ENCODE measurements at places on chromosomes 3 and 15.

- DNase-seq: no peak
Measured at GRCh38 chr3:52193065-52193464, 4.9 kb upstream of the ALAS1 start.

- DNase-seq: no peak
Measured at GRCh38 chr3:145623349-145623748, 537.6 kb downstream of the PLOD2 start.

- no peak for DNase-seq
Measured at GRCh38 chr15:31660816-31661215, 334.2 kb downstream of the KLF13 start.

DNA sequence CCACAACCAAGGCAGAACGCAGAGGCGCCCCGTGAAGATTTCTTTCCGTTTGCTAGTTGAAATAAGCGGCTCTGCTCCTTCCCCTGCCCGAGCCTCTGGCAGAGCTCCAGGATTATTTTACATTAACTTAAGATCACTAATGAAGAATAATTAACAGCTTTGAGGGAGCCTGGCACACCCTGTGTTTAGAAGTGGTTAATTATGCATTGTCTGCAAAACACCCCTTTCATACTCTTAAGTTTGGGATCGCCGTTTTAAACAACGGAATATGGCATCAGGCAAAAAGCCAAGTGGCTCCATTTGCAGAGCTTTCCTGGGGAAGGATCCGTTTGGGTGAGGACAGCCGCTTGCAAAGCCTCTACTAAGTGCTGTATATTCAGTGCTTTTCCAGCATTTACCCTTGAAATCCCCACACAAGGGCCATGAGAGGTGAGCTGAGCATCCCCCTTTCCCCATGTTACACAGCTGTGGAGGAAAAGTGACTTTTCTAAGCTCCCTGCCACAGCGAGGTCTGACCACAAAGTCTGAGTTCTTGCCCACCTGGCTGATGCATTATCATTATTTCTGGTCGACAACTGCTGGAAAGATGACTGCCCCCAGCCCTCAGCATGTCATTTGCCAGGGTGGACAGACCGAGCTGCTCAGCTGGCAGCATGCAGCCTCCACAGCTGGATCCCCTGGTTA, 33.9 kb downstream of the IQSEC1 start:
- no peak for DNase-seq

DNA sequence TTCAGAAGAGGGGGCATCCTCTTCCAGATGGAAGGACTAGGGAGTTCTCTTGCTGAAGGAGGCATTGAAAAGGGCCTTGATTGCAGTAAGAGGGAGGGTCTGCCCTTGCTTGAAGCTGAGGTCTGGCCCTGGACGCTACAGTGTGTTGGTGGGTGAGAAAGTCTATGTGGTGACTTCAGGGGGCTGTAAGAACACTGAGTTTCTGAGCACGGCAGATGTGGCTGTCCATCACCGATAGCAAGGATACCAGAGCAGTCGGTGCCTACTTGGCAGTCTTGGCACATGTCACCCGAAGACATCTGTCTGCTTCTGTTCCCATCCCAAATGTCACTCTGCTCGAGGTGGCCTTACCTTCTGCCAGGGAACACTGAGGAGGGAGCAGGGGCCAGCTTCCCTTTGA, 631.1 kb upstream of the CFAP20DC start:
- DNase-seq: no peak

DNA sequence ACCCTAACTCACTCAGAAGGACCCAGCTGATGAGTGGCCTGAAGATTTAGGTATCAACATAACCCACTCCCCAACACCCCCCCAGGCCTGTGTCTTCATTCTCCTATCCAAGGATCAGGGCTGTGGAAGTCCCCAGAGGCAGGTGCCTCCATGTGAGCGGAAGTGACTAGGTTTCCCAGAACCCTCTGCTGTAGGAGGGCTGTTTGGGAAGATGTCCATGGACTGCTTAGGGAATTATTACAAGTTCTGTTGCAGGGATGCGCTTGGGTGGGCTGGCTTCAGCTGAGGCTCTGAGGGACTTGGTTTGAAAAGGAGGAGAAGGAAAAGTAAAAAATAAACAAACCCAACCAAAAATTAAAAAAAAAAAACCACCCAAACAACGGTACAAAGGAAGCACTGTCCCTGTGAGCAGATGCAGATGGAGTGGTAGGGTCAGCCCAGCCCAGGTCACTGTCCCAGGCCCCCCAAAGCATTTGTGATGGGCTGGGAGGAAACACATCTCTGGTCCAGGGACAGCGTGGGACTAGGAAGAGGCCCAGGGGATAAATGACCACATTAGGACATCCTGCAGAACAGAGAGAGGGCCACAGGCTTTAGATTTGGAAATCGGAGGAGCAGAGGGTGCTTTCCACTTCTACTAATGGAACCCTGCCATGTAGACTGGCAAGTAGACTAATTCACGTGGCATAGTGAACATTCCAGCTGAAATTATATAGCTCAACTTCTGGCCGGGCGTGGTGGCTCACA, 12.2 kb upstream of the APOD start:
- no peak for DNase-seq

DNA sequence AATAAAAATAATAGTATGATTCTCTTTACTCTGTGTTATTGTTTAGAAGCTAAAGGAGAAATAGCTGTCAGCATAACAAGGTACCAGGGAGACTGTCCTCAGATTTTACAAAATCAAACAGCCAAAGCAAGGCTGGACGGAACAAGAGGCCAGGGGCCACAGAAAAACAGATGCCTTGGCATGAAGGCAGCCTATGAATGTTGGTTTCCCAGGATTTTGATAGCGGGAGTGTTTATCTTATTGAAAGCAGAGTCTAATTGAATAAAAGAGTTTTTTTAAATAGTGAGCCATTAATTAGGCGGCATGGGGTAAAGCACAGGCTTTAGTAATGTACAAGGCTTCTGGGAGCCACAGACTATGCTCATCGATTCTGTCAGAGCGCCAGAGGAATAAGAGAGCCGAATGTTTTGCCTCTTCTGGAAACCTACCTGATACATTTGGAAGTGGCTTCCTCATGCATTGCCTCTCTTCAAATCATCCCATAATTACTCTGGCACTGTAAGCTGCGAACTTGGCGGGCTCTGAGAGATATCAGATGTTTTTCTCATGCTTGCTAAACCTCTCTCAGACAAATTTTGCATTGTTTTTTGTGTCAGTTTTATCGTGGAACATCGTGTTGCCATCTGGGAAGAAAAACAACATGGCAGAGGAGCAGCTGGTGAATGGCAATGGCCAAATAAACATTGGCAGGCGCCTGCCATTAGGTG, 30.4 kb upstream of the TMCO5A start:
- DNase-seq: no peak

GRCh38 chr3:195207056-195207455, 63.9 kb downstream of the XXYLT1 start:
- no peak for DNase-seq

- DNase-seq: no peak
Measured at GRCh38 chr3:10268930-10269329, 20.7 kb downstream of the TATDN2 start.

DNA sequence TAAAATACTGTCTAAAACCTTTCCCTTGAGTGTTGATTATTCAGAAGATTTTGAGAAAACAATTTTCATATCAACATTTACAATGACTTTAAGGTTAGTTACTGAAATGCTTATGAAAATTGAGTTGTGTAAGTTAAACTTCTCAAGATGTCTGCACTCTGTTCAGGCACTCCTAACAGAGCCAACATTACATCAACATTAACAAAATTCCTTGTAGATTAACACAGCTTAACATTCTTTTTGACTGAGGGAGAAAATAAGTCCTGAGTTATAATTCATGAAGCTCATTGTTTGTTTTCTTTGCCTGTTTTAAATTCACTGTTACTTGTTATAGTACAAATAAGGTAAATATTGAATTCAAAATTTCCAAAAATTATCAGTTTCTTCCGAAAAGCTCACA, 9.0 kb downstream of the ACKR4 start:
- DNase-seq: no peak

GRCh38 chr3:147191795-147192385, 214.5 kb downstream of the ZIC4 start:
- no peak for DNase-seq

GRCh38 chr3:54014067-54014466, 108.3 kb upstream of the CACNA2D3 start:
- DNase-seq: no peak

- no peak for DNase-seq
Measured at GRCh38 chr3:162022911-162023310, 526.3 kb downstream of the OTOL1 start.

DNA sequence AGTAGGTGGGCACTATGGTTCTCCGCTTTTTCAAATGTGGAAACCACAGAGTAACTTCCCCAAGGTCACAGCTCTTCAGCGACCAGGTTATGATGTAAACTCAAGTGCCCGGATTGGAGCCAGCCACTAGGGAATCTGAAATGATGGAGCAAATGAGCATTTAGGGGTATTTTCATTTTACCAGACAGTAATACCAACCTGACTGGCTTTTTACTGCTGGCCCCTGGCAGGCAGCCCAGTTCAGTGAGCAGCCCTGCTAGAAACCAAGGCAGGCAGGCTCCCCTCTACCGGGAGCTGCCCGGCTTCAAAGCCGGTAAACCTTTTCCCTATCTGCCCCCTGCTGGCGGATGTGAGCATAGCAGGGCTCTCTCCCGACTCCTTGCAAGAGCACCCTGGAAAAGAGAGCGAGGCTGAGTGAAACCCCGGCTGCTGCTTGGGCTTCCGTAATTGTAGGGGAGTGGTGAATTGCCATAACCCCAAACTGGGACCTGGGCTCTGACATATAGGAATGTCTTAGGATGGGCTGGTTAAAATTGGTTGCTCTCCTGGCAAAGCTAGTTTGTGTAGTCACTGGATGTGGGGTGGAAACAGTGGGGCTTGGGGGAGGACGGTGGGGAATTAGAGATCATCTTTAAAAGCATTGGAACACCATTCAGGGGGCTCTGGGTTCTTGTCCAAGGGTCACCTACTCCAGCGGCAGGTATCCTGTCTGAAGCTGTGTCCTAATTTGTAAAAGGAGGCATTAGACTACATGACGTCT, 98.0 kb upstream of the TNFAIP8L3 start:
- DNase-seq: no peak

- DNase-seq: no peak
Measured at GRCh38 chr15:52193321-52193720, 2.1 kb upstream of the GNB5 start.

DNA sequence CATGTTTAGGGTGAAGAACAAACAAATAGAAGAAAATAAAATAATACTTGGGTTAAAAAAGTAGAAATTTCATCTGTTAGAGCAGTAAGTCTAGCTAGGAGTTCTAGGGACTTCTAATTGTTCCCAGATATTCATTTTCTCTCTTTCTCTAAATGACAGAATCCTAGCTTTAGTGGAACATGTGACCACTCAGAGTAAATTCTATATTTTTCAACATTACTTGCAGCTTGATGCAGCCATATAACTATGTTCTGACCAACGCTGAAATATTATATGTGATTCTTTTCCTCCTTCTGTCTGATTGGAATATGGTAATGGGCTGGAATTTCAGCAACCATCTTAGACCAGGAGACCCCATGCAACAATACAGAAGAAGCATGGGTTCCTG, 8.1 kb downstream of the PTX3 start:
- DNase-seq: no peak

- DNase-seq: no peak
Measured at GRCh38 chr3:64667887-64668581, 19.8 kb downstream of the ADAMTS9 start.

- no peak for DNase-seq
Measured at GRCh38 chr3:187520027-187520945, 149.9 kb downstream of the SST start.

DNA sequence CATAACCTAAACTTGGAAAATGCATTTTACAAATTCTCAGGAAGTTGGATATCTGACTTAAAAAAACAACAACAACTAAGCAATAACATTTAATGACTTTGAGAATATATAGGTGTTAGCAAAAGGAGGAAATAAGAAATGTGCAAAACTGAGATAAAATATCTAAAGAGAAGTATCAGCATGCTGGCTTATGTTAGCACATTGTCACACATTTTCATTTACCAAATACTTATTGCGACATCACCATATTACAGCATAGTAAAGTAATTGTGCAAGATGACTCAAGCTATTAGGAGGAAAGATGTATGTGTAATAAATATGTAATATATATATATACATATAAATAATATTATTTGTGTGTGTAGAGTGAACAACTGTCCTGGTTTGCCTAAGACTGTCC, 9.2 kb downstream of the PTX3 start:
- DNase-seq: peak; percentile 48

- no peak for DNase-seq
Measured at GRCh38 chr3:193768070-193768394, 175.0 kb downstream of the OPA1 start.

DNA sequence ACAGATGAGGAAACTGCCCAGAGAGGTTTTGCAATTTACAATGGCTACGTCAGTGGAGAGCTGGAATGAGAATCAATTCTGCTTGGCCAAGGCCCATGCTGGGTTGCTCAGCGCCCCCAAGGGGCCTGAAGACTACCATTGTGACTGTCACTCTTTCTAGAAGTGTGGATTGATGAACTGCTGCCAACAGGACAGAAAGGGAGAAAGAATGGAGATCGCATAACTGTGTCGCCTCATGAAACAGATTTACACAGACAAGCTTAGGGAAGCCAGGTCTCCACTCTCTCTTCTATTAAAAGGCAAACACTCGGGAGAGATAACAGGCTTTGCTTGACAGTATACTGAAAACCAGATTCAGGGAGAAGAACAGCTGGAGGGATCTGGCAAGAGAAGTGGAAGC, 160.0 kb downstream of the STT3B start:
- DNase-seq: no peak

DNA sequence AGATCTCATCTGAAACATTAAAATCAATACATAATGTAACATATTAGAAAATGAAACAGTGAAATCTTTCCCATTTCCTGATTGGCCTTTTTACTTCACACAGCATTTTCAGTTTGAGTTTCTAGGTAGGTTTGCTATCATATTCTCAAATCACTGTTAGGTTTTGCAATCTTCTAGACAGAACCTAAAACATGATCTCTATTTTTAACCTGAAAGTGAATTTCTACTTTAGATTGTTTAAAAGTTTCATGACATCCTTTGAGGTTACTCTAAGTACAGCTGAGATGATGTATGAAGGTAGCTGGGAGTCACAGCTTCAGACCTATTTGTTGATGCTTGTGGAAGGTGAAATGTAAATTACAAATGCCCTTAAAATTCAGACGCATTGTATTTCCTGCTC, 118.4 kb upstream of the GPR149 start:
- DNase-seq: no peak

DNA sequence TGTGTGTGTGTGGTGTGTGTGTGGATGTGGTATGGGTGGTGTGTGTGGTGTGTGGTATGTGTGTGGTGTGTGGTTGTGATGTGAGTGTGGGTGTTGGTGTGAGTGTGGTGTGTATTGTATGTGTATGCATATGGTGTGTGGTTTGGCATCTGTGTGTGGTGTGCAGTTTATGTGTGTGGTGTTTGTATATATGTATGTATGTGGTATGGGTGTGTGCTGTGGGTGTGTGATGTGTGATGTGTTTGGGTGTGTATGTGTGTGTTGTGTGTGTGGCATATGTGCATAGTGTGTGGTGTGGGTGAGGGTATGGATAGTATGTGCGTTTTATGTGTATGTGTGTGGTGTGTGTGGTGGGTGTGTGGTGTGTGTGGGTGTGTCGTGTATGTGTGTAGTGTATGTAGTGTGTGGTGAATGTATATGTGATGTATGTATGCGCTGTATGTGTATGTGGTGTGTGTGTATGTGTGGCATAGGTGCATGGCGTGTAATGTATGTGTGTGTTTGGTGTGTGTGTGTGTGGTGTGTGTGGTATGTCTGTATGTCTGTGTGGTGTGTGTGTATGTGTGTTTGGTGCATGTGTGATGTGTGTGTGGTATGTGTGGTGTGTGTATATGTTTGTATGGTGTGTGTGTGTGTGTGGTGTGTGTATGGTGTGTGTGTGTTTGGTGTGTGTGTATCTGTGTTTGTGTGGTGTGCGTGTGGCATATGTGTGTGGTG, 58.0 kb downstream of the EFCAB12 start:
- DNase-seq: no peak

Measured in GF-D8 (cell line).